ENCODE measurements at places on chromosomes 16 and 17.

GRCh38 chr17:1591474-1592090 lies 29.0 kb upstream of the PITPNA start:
- DNase-seq: no peak

DNA sequence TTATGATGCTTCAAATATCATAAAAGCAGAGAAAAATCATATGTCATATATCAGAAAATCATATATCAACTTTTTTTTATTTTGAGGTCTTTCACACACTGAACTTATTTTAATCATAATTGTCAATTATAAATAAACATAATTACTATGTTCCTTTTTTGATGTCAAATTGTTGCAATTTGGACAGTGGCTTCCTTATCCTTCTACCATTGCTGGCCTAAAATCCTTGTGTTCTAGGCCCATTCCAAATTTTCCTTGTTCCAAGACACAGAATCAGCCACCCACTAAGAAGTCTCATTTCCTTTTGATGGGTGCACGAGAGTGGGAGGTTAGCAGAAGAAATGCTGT lies 28.9 kb downstream of the G6PC1 start:
- no peak for DNase-seq

DNA sequence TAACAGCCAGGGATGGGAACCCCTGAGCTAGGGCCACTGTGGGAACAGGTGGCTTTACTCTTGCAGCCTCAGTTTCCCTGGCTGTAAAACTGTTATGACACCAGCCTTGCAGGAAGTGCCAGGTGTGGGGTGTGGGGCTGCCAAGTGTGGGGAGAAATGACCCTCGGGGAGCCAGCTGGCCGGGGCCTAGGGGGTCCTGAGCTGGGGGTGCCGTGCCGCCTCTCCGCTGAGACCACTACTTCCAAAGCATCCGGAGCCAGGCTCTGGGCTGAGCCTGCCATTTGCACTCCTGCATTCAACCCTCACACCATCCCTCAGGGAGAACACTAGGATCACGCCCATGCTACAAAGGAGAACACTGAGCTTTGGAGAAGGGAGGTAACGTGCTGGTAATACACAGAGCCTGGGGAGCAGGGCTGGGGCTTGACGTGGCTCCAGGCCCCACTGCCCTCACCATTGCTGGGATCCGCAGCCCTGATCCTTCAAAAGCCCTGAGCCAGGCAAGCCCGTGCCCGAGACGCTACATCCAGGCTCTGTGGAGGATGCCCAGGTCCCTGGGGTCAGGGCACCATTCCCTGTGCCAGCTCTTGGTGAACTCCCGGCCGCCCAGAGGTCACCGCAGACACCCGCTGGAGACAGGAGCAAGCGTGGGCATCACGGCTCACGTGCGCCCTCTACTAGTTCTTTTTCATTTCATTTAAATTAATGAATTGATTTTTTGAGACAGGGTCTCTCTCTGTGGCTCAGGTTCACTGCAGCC lies 28.8 kb upstream of the GINS2 start:
- no peak for DNase-seq

GRCh38 chr16:76235426-76235825 lies 41.8 kb upstream of the CNTNAP4 start:
- DNase-seq: no peak

- no peak for DNase-seq
These were observed 35.8 kb upstream of the PITPNM3 start for GRCh38 chr17:6592173-6592572.

All from NCI-H2081 treated with DMSO at 0.1 percent for 48 hours (cell line).